SHP77 (cell line): ENCODE measurements at places on chromosomes 2 and 18.

DNA sequence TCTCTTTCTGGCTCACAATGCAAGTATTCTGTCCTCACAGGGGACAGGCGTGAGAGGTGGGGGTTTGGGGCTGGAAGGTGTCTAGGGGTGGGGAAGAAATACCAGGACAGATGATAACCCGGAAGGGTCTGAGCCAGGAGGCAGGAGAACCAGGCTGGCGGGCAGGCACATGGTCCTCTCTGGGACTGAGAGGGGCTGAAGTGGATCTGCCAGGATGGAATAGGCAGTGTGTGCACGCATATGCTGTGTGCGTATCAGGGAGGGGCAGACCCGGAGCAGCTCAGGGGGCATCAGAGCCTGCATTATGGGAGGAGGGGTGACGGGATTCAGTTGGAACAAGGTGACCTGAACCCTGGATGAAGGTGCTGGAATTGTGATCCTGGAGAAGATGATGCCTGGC lies 157.3 kb downstream of the DYSF start:
- DNase-seq = no peak

DNA sequence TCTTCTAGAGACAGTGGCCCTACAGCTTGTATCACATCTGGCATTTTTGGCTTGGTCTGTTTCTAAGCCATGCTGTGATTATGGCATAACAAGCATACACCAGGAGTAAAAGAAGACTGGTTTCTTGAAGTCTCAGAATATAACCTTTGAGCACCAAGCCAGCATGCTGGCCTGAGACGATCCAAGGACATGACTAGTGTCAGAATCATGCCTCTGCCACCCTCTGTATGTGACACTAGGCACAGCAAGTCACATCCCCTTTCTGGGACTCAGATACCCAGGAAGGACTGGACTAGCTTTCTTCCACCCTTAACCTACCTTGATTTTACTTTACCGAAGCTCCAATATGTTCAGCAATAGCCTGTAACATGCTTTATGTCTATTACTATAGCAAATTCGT lies 345.5 kb downstream of the SETBP1 start:
- no peak for DNase-seq

DNA sequence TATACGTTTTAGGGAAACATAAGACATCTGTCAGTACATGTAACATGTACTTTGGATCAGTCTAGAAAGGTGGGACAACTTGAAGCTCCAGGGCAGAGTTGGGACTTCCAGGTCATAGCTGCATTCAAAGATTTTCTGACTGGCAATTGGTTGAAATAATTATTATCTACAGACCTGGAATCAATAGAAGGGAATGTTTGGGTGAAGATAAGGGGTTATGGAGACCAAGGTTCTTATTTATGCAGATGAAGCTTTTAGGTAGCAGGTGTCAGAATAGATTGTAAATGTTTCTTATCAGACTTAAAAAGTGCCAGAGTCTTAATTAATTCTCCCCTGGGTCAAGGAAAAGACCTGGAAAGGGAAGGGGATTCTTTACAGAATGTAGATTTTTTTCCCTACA lies 19.8 kb downstream of the RPIA start:
- no peak for DNase-seq

DNA sequence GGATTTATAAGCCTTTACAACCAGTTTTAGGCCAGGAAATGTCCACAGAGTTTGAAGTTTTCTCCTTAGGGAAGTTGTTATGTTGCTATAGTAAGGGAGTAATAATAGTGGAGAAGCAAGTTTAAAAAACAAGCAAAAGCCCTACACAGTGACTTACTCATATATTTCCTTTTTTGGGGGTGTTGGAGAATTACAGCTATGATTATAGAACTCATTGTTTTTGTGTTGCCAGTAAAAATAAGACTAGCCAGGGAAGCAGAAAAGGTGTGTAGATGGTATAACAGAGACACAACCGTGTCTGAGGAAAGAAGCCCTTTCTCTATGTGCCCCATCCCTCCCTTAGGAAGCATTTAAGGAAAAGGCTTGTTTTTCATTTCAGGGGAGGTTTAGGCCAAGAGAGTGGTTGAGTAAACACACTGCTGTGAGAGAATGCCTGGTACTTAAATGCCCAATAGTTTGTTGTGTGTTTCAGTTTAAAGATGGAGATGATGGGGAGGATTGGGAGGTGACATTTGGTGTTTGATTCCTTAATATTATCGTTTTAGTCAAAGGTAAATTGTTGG lies 2.3 kb downstream of the VAPA start:
- DNase-seq = no peak

DNA sequence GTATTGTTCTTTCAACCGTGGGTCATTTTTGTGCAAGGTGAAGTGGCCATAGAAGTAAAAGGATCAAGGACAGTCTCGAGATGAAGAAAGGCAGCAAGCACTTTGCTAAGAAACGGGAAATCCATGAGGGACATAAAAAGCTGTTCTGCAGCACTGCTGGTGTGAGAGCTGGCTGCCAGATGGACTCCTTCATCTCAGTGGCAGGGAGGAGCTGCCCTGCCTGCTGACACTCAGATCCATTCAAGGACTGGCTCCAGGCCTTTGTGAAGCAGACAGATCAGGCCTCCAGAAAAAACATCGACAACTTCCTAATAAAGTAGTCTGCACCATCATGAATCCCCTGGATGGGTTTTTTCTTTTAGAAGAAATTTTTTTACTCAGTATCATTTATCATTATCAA lies 29.5 kb downstream of the RMC1 start:
- no peak for DNase-seq

GRCh38 chr2:198438331-198438730 lies 633.9 kb downstream of the PLCL1 start:
- no peak for DNase-seq

GRCh38 chr2:74043345-74044329 lies 58.9 kb downstream of the TET3 start:
- no peak for DNase-seq

DNA sequence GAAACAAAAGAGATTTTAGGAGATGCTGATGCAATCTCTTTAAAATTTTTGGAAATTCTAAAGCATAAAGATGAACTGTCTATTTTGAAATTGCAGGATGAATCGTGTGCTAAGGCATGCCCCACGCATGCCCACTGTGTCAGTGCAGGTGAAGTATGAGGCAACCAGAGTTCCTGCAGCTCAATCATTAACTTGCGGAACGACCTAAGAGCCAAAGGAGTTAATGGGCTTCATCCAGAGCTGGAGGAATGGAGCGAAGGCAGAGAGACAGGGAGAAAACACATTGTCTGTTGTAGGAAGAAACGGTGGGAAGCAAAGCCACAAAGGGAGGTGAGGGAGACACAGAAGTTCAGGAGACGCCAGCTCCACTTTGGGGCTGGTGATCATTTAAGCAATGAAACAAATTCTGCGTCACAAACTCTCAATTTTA lies 265.2 kb downstream of the CCDC85A start:
- DNase-seq = no peak

- DNase-seq = no peak
These were observed 10.7 kb downstream of the MFF start for GRCh38 chr2:227335713-227336112.

- no peak for DNase-seq
These were observed 61.3 kb downstream of the UGP2 start for GRCh38 chr2:63903003-63903402.

DNA sequence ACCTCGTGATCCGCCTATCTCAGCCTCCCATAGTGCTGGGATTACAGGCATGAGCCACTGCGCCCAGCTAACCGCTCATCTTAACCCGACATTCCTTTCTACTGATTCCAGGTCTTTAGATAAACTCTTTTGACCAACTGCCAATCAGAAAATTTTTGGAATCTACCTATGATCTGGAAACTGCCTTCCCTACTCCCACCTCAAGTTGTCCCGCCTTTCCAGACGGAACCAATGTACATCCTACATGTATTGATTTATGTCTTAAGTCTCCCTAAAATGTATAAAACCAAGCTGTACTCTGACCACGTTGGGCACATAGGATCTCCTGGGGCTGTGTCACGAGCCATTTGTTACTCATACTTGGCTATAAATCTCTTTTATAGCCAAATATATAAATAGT lies 3.2 kb upstream of the NEU2 start:
- no peak for DNase-seq

DNA sequence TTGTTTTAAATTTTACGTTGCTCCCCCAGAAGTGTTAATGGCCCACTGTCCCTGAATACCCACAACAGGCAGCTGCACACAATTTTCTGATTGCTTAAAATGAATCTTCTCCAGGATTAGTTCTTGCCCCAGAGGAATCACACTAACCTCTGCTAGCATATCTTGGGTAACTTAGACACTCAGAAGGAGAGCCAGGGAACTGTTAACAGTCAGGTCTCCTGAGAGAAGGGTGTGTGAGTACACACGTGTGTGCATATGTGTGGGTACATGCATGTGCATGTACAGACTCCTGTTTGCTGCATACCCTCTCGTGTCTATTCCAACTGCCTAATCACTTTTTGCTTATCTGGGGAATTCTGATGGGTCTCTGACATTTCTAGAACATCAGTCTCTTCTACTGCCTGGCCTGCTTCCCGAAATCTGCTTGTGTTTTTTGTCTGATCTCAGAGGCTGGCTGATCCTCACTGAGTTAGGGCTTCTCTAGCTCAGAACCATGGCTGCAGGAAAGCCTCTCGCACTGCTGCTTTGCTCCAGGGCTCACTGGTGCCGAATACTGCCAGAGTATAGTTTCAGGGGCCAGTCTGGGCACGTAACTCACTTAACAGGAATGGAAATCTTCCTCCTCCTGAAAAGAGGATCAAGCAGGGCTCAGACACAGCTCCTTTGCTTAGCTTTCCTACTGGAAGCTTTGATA lies 62.8 kb downstream of the PRELID3A start:
- DNase-seq = no peak

- no peak for DNase-seq
These were observed 1.2 kb downstream of the CABLES1 start for GRCh38 chr18:23136326-23137096.

DNA sequence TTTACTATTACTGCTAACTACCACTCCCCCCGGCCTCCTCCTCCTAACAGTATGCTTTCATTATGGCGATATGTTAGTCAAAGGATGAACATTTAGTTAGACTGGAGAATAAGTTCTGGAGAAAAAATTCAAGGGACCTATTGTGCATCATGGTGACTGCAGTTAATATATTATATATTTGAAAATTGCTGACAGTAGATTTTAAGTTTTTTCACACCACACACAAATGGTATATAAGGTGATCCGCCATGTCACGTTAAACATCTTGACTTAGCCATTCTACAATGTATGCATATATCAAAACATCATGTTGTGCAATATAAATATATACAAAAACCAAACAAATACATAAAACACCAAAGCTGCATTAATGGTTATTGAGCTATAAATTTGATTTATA lies 873.7 kb downstream of the CNTNAP5 start:
- DNase-seq = no peak

GRCh38 chr18:49728542-49728941 lies 84.8 kb downstream of the ACAA2 start:
- DNase-seq = peak; percentile 0

- peak; percentile 36 for DNase-seq
These were observed 57.4 kb downstream of the ADI1 start for GRCh38 chr2:3461801-3462492.

- no peak for DNase-seq
These were observed 16.3 kb upstream of the BOK start for GRCh38 chr2:241542278-241542605.

- no peak for DNase-seq
These were observed 231.4 kb downstream of the SEPTIN10 start for GRCh38 chr2:109382226-109382895.

DNA sequence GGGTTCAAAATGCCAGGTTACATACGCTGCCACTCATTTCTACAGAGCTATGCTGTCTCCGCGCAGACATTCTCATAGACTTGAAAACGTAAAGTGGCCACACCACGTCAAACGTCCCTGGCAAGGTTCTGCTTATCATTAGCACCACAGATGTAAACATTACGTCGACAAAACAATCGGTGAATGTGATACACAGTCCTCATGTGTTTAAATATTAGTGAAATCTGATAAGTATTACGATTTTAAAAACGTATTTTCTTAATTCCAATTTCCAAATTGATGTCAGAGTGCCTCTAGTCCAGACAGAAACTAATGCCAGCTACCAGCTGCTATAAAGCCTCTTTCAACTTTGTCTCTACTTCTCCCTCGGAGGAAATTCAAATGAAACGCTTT lies 1.2 kb downstream of the STK17B start:
- peak; percentile 9 for DNase-seq

- DNase-seq = no peak
These were observed 52.6 kb upstream of the NFU1 start for GRCh38 chr2:69489793-69490192.

- DNase-seq = no peak
These were observed 141.6 kb upstream of the CYP1B1 start for GRCh38 chr2:38217401-38218188.

DNA sequence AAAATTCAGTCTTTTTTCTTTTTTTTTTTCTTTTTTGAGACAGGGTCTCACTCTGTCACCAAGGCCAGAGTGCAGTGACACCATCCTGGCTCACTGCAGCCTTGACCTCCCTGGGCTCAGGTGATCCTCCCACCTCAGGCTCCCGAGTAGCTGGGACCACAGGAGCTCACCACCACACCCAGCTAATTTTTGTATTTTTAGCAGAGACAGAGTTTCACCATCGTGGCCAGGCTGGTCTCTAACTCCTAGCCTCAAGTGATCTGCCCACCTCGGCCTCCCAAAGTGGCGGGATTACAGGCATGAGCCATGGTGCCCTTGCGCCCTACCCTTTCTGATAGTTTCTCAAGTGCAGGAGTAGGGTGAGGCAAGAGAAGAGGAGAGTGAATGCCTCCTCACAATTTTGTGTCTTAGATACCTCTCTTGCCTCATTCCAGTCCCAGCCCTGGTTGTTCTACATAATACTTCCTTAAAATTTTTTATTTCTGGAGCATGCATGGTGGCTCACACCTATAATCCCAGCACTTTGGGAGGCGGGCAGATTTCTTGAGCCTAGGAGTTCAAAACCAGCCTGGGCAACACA lies 68.2 kb upstream of the CAB39 start:
- no peak for DNase-seq

DNA sequence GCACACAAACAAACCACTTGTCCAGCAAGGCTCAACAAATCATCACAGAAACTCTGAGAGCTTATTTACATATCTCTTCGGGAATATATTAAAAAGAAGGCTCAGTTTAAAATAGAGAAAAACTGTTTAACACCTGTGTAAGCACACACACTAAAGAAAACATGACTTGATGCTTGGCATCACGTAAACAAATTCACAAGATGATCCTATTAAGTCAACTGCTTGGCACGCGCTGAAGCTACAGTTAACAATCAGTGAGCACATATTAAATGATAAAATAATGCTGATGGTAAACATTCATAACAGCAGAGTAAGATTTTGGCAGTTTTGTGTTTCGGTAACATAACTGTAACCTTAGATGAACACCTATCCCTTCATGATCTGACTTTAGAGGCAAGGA lies 4.3 kb upstream of the HES6 start:
- DNase-seq = no peak

DNA sequence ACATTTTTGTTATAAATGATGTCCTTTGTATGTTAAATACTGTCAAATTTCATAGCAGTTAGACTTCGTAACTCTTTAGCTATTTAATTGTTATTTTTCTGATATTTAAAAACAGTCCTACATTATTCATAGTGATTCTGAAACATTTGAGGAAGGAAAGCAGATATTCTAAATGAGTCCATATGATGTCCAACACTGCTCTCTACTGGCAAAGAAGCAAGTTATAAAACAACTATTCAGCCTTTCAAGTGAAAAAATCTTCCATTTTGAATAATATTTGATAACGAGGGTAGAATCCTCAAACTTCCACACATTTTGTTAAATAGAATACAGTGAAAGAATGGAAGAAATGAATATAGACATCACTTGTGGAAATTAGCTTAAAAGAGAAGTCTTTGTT lies 220.8 kb downstream of the GULP1 start:
- DNase-seq = peak; percentile 51

GRCh38 chr2:203790134-203790852 lies 77.3 kb upstream of the CTLA4 start:
- no peak for DNase-seq
